ENCODE measurements at places on chromosomes 1 and 21.

- DNase-seq = no peak
Measured at GRCh38 chr1:182719553-182719952, 35.2 kb upstream of the RGS8 start.

- DNase-seq = no peak
Measured at GRCh38 chr1:164569866-164570265, 10.9 kb downstream of the PBX1 start.

DNA sequence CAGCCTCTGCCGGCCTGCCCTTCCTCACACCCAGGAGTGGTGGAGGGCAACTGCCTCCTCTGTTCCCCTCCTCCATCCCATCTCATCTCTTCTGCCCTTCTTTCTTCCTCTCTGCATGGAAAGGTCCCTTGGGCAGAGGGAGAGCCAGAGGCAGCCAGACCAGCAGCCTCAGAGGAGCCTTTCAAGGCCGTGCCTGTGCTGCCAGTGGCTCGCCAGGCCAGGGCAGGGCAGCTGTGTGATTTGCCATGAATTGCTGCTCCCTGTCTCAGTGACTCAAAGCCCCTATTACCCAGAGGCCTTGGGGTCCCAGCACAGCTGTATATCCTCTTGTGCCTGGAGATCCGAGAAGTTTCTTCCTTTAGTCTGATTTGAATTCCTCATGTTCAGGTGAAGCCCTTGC is 21.9 kb downstream of the TMCC2 start:
- DNase-seq = no peak

GRCh38 chr1:152735648-152736047 is 22.2 kb upstream of the KPRP start:
- DNase-seq = peak; percentile 70

GRCh38 chr1:106876384-106876783 is 180.1 kb upstream of the PRMT6 start:
- DNase-seq = no peak

GRCh38 chr1:109466452-109467300 is at the start of gene SYPL2:
Gene SYPL2 (plus strand): TSS chr1:109466546. CDS start chr1:109466844, 298 bp downstream.
- peak; percentile 21 for DNase-seq

DNA sequence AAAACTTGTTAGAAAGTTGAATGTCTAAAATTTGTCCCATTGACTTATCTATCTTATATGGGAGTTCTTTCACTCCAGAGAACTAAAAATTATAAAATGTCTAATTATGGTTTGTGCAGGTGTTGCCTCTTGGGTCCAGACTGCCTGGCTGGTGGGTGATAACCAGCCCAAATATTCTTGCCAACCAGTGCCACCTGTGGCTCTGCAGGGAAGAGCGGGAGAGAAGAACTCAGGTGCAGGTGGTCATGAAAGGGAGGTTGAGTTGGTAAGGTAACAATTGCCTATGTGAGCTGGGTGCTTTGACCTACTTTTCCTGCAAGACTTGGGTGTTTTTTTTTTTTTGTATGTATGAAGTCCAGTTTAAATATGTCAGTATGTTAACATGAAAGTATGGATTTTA is 10.2 kb downstream of the RPS6KC1 start:
- DNase-seq = no peak

GRCh38 chr1:41272601-41273000 is 30.5 kb upstream of the SCMH1 start:
- no peak for DNase-seq

DNA sequence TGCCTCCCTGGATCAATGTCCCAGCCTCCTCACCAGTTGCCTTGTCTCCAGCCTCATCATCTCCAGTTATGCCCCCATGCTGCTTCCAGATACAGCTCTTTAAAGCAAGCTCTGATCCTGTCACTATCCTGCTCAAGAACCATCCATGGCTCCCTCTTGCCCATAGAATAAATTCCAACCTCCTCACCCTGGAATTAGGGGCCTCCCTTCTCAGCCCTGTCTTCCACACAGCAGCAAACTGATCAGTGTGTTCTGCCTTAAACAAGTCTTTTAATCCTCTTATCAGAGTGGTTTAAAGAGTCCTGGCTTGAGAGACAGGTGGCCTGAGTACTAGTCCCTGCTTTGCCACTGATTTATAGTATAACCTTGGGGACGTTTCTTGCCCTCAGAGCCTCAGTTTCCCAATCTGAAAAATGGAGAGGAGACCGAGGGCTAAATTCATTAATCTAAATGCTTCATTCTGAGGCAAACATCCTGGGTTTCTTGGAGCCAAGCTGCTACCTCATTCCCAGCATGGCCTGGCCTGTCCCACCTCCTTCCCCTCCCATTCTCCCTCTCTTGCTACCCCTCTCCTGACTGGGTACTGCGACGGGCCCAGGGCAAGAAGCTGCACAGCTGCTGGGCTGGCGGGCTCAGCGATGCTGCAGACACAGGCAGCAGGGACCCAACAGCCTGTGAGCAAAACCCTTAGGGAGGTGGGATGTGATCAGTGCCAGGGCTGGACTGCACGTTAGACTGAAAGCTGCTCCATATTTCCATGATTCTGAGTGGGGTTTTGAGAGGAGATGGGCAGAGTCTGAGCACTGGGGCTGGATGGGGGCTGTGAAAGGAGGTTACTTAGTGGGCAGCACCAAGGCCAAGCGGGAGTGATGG is 221.4 kb downstream of the PTPRU start:
- no peak for DNase-seq

- DNase-seq = peak; percentile 57
Measured at GRCh38 chr1:3069491-3070308, 697 bp downstream of the PRDM16 start.

DNA sequence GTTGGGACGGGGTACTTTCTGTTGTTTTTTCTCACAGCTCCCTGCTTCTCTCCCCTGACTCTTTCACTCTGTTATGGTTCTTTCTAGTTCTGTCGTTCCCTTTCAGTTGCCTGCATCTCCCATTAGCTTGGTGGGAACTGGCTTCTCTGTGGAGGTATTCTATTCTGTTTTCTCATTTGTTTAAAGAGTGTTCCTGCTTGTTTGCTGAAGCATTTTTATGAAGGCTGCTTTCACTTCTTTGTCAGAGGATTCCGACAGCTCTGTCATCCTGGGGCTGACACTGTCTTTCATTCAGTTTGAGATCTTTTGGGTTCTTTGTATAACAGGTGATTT is 96.0 kb upstream of the COL6A1 start:
- no peak for DNase-seq

- DNase-seq = no peak
Measured at GRCh38 chr21:31194510-31195293, 149.4 kb downstream of the TIAM1 start.

DNA sequence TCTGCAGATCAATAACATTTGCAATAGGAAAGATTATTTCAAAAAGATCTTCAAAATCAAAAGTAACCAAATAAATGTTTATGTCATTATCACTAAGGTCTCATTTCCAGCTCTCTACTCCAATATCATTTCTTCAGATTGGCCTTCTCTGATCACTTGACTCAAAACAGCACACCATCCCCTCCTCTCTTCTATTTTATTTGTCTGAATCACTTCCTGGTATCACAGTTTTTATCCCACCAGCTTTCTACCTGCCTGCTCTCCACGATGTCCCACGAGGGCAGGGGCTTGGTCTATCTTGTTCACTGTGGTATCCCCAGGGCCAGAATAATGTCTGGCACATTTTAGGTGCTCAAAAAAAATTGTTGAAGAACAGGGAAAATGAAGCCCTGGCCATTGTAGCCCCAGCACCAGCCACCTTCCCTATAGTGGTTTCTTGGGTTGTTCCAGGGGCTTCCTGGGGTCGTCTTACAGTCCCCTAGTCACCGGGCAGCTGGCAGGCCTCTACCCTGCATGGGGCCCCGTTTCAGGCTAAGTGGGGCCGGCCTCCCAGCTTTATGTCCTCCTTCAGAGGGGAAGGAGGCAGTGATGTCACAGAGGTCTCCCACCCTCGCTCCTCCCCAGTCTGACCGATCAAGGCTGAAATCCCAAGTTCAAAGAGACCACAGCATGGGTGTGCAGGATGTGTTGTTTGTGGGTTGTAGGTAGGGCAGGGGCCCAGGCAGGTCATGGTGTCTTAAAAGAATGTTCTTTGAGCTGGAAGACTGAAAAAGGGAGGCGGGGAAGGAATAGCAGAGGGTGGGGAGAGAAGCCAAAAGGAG is 3.5 kb upstream of the PADI1 start:
- DNase-seq = no peak

GRCh38 chr1:226640321-226641136 is 92.0 kb downstream of the STUM start:
- no peak for DNase-seq

- DNase-seq = no peak
Measured at GRCh38 chr1:13616234-13616633, 32.6 kb downstream of the PDPN start.

DNA sequence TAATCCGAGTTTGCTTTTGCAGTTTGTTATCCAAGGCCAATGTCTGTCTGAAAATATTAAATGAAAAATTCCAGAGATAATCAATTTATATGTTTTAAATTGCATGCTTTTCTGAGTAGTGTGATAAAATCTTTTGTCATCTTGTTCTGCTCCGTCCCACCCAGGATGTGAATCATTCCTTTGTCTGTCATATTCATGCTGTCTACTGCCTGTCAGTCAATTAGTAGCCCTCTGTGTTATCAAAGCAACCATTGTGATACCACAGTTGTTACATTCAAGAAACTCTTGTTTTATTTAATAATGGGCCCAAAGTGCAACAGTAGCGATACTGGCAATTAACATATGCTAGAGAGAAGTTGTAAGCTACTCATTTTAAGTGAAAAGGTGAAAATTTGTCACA is 819.3 kb downstream of the BRINP3 start:
- peak; percentile 47 for DNase-seq

GRCh38 chr1:89550995-89551394 is 26.4 kb downstream of the LRRC8B start:
- no peak for DNase-seq

DNA sequence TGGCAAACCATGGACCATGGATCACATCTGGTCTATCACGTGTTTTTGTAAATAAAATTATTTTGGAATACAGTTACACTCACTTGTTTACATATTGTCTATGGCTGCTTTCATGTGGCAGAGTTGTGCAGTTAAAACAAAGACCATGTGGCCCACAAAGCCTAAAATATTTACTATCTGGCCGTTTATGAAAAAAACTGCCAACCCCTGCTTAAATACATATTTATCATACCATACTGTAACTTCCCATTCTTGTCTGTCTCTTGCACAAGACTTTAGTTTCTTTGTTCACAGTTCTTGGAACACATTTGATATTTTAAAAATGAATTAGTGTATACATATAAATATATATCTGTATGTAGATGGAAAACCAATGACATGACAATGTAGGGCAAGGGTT is 141.5 kb downstream of the PAPPA2 start:
- no peak for DNase-seq

DNA sequence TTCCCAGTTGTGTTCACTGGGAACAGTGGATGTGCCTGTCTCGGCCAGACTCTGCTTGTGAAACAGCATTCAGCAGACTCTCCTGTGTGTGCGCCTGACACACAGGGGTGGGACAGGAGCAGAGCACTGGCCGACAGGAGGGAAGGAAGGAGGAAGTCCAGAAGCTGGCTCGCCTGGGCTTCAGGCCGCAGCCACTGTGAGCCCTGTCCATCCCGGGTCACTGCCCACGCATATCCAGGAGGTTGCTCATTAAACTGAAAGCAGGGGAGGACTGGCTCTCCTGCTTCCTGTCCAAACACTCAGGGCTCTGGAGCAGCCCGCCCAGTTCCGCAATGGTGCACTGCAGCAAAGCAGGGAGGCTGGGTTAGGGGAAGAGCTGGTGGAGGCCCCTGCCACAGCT is 218.7 kb upstream of the VAMP3 start:
- no peak for DNase-seq

DNA sequence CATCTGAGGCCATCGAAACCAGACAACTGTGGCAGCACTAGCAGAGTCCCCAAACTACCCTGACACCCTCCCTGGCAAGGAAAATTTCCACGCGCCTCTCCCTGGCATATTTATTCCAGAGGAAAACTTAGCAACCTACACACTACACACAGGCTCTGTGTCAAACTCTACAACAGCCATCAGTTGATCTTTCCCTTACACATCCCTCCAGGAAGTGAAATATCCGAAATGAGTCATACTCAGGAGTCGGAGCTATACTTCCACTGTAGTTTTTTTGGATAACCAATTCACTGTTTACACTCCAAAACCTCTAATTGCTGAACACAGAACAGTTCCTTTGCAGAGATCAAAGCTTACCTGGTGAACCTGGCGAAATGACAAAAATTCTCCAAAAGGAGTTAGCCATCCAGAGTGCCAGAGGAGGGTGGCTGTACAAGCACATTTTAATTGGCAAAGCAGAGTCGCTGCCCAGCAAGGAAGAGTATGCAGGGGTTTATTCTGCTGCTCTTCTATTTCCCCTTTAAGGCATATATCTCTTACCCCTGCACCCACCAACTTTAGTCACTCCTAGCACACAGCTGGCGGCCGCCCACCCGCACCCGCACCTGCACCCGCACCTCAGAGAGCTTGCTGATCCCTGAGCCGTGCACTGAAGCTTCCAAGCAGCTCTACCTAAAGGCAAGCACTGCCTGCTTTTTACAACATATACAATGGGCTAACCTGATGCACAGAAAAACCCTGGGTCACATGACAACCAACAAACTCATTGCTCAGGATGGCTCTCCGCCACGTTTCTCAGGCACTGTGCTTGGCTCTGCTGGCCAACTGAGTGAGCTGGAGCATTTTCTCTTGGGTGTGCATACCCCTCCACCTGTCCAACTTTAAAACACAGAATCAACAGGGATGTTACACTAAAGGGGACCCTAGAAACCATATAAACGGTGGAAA is 54.9 kb downstream of the CAPZB start:
- peak; percentile 73 for DNase-seq

DNA sequence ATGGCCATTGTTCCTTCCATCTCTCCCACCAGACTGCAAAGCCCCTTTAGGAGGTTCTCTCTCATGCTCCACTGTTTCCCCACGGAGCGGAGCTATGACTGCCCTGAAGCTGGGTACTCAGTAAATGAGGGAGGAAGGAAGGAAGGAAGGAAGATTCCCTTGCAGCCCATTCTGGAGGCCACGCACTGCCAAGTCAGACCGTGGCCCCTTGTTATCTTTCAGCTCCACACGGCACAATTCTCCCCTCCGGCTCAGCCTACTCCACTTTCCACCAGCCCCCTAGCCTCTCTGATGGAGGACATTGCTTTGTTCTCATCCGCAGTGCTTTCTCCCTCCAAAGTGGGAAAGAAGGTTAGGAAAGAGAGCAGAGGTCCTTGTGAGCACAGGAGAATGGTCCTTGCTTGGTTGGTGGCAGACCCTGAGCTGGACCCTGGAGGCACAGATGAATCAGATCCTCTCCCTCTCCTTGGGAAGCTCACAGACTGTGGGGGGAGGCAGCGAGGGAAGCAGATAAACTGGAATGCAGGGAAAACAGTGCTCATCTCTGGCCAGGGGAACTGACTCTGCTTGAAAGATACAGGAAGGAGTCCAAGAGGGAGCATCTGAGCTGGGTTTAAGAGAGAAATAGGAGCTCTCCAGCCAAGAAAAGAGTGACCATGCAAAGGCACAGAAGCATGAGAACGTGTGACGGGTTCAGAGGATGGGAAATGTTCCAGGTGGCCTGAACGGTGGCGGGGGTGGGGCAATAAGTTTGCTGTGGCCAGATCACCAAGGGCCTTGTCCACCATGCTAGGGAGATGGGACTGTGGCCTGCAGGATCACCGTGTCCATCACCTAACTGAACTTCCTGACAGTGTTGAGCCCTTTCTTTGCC is 52.6 kb downstream of the GLIS1 start:
- no peak for DNase-seq

- DNase-seq = no peak
Measured at GRCh38 chr1:184494929-184495328, 108.1 kb downstream of the C1orf21 start.

Data from SK-MEL-5 (cell line).